ENCODE measurements at places on chromosomes 4 and X.

GRCh38 chr4:5707366-5707765 lies 993 bp downstream of the EVC2 start:
- no peak for DNase-seq

DNA sequence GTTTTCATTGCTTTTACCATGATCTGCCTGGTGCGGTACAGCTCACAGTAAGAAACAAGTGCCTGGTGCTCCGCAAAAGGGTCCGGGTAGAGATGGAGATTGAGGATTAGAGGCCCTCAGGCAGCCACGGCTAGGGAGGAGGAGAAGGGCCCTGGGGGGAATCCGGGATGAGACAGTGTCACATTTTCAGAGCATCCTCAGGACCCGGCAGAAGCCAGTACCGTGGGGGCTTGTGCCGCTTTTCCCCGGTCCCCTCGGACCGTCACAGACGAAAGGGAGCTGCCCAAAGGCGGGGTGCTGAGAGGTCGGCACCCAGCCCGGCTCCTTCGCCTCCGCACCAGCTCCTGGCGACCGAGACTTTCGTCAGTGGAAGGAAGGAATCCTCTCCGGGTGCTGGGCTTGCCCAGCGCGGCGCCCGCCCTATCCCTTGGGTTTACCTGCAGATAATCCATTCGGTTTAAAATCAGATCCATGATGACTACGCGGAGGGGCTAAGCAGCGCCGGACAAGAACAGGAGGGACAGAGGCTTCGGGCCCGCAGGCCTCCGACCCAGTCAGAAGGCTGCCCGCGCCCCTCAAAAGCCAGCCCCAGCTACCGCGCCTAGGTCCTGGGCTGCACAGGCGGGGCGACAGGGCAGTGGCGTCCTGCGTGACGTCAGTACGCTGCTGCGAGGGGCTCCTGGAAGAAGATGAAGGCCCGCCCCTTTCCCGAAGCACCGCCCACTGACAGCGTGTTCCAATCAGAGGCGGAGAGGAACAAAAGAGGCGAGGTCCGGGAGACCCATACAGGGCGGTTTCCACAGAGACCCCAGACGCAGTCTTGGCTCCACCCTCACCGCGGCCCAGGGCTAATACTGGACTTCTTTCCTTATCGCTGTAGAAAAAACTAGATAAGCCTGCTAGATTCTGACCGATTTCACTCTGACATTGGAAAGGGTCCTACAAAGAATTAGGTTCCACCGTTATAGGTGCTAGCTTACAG lies at the start of gene BBS7:
BBS7 (minus strand) TSS at position 634 of the 982 bp plus-strand sequence; CDS start at position 473, 161 bp downstream.
- DNase-seq, result peak; percentile 95

- DNase-seq, result no peak
These were observed 512.4 kb upstream of the KLHL4 start for GRCh38 chrX:87005183-87005582.

- DNase-seq, result peak; percentile 71
These were observed 17.6 kb upstream of the NAT8L start for GRCh38 chr4:2041239-2042130.

DNA sequence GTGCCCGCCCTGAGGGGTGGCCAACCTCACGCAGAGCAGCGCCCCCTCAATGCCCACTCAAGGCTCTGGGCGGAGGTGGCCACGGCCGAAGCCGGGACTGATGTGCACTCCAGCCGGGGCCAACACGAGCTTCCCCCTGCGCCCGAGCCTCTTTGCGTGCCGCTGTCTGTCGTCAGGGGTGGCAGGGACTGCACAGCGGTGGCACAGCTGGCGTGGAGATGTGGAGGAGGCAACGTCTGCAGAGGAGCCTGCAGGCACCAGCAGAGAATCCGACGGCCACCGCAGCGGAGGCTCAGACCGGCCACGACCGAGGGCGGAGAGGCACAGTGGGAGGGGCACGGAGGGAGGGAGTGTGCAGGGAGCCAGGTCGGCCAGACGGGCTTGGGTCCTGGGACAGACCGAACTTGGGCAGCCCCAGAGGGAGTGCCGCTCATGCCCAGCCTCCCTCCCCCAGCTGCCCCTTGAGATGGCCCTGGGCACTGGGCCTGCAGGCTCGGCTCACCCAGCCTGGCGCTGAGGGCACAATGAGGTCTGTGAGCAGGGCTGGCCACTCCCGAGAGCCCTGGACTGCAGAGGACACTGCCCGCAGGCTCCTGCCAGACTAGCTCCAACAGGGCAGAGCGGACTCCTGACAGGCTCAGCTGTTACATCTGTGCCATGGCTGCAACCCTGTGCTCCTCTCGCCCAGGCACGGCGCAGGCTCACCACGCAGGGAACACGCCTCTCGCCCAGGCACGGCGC lies 46.5 kb upstream of the CPLX1 start:
- no peak for DNase-seq

DNA sequence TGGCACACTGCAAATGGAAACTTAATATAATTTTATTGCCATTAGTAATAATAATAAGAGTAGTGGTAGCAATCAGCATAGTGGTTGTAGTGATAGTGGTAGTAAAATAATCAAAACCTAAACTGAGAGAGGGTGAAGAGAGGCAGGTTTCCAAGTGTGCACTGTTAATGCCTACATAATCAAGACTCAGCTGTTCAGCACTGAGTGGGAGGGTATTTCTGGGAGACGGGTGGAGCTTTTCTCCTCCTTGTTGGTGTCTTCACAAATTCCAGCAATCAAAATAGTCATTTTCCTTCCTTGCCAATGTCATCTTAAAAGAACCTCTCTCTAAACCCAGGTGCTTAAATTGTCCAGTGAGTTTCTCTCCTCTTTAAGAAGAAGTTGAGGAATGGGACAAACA lies 18.6 kb downstream of the CCDC149 start:
- no peak for DNase-seq

DNA sequence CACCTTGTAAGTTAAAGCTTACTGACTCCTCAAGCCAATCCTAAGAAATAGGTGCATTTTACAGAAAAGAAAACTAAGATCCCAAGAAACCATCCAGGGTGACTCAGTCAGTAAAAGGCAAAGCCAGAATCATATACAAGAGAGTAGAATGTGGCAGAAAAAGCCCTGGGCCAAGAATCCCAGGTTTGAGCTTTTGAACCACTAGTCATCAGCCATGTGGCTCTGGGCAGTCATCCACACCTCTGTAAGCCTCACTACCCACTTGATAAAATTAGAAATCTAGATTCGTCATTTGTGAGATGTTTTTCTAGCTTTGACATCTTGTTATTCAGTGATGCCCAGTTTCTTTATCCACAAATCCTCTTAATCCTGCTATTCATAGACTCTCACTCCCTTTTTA lies 122.2 kb upstream of the PDE5A start:
- no peak for DNase-seq

DNA sequence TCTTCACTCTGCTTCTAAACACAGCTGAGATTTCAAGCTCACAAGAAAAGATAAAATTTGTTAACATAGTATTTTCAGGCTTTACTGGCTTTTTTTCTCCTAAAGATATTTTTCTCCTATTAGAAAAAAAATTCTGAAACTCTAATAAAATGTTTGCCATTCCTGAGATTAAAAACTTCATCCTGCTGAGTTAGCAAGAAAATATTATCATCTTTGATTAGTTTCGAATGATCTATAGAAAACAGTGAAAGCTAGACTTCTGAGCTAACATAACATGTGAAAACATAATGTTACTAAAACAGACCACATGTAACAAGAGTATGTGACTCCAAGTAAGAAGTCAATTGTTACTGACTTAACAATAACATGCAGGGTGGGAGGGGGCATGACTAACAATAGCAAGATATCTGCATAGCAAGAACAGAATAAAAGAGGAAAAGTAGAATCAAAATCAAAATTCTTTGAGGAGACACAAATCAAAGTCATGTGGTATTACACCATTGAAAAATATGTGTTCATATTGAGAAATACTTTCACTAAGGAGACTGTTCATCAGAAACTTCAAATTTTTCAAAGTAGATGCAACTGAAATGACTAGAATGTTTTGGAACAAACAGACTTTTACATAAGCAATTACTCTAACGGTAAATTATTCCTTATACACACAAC lies 14.5 kb downstream of the TBCK start:
- no peak for DNase-seq

- no peak for DNase-seq
These were observed 16.1 kb downstream of the NKX3-2 start for GRCh38 chr4:13527981-13528820.

DNA sequence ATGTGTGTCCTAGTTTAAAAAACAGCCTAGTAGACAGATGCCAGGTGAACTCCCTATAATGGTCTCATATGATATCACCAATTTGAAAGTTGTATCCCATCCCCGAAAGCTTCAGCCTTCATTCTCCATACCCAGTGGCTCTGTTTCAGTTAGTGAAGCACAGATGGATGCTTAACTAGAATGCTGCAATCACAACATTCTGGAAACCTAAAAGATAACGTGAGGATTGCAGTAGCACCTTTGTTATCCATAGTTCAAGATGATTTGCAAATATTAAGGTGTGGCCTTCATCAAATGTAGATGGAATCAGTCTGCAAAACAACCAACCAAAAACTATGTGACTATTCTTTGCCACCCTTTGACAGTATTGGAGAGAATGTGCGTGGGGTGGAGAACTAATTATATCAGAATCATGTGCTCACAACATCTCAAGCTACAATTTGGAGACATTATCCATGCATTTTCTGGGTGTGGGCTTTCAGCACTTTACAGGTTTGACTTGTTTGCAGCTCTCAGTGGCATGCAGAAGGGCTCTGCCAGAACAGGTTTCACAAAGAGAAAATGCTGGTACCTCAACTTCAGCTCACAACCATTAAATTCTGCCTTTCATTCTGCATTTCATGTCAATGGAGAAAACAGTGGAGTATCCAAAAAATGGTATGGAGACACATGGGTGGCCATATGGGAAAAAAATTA lies 18.3 kb upstream of the PPID start:
- DNase-seq, result no peak

DNA sequence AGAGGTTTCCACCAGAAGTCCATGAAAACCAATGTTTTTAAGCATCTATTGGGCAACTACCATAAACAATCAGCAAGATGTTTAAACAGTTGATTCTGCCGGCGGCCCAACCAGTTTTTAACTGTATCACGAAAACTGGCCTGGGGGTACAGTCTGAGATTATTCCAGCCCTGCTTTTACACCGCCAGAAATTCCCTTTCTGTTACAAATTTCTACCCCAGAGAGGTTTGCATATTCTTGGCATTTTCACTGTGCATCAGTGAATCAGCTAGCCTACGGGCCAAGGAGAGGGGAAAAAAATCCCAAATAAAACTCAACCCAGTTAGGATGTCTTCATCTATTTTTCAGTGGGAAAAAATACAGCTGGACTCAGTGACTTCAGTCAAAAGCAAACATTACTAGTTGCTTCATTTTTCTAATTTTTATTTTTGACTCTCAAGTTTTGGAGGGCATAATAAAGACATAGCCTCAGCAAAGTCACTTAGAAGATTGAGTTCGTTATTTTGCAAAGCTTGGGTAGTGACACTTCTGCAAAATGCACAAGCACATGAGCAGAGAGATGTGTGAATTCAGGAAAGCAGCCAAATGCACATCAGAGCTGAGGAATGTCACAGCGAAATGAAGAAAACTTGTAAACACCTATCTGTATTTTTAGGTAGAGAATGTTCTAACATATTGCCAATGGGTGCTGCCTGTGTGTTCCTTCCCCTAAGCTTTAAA lies 167.8 kb upstream of the GK2 start:
- DNase-seq, result no peak

GRCh38 chr4:40812856-40813255 lies 63.1 kb downstream of the NSUN7 start:
- no peak for DNase-seq

DNA sequence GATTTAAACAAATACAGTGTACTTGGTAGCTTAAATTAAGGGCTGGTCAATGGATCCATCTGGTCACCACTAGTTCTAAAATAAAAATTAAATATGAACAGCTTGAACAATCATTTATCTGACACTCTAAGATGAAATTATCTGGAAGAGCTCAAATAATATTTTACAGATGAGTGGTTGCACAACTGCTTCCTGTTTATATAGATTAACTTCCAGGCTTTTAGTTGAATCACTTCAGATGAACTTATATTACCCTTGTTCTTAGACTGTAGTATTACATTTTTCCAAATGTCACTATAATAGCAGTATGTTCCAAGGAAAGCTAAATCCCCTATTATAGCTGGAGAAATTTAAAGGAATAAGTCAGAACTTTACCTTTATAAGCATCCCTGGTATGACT lies 92.4 kb upstream of the SMIM10 start:
- no peak for DNase-seq

- DNase-seq, result no peak
These were observed 180.7 kb downstream of the PDGFC start for GRCh38 chr4:156790866-156791265.

DNA sequence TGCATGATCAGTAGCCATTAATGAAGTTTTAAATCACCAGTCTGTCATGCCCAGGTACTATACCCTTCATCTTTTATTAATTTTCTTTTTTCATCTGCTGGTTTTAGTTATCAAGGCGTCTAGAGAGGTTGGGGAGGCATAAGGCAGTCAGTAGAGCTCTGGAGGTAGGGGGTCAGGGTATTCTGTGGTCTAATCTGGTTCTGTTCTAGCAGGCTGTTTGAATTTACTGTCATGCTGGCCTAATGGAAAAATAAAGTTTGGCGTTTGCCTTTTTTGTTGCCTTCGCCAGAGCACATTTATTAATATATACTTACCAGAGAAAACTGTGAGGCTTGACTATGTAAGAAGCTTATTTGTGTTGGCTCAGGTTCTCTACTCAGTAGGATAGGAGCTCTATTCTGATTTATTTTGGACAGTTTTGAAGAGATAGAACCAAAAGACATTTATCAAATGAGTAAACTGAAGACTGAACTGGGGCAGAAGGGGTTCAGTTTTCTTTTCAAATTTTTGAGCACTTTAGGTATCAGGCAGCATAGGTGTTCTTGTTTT lies 46.9 kb downstream of the TMEM131L start:
- no peak for DNase-seq

DNA sequence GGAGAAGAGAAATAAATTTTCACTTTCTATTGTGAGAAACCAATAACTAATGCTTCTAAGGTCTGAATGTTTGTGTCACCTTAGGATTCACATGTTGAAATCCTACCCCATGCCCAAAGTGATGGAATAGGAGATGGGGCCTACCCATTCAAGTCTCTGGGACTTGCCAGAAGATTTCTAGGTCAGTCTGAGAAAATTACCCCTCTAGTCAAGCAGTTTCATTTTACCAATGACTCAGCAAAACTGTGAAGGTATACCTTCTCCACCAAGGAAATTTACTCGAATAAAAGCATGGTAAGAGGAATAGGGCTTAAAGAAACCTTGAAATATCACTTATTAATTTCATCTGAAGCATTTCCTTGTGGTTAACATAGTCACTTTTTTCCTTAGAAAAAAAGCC lies 23.5 kb upstream of the PAPSS1 start:
- DNase-seq, result no peak

DNA sequence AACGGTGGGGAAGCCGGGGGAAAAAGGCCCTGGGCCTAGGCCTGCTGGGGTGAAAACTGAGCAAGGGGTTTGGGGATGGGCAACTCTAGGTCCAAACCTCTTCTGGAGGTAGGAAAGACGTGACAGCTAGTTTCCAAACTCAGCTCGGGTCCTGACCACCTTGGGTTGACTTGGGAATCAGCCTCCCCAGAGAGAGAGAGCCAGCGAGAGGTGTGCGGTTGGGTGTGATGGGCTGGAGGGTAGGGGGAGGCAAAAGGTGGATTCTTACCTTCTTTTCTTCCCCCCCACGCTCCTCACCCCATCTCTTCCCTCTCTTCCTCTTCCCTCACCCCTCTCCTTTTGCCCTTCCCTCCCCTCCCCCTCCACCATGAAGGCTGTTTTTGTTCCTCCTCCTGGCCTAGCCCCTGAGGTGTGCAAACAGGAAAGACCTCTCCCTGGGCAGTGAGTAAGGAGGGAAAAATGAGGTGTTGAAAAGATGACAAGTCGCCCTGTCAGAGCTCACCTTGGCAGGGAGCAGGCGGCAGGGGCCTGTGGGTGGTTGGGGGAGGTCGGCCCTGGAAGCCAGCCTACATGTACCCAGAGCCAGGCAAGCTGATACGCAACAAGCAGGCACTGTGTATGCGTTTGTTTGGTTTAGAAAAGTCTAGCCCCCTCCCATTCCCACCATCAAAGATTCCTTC lies 14.8 kb downstream of the PJA1 start:
- no peak for DNase-seq
